CD4-positive, alpha-beta T cell treated with Interleukin-17A for 1 hour (primary cell): ENCODE measurements at places on chromosomes 12 and 14.

GRCh38 chr14:64841121-64841651 is 38.5 kb downstream of the SPTB start:
- no peak for DNase-seq

- DNase-seq, result no peak
These were observed 12.7 kb upstream of the STON2 start for GRCh38 chr14:81412779-81413178.

DNA sequence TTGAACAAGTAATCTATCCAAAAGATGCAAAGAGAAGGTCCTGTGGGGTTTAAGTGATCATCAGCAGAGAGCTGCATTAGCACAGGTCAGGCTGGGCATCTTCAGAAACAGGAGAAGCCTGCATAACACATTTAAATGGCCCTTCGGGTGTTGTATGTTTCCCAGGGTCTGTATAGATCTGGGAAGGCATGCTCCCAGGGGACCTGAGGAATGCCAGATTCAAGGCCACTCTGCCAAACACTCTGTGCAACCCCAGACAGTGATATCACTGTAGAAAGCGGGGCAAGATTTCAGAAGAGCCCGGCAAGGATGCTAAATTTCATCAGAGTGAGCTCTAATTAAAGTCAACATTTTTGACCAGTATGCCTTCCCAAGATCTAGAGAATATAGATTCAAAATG is 92.9 kb downstream of the ARMH4 start:
- no peak for DNase-seq

- no peak for DNase-seq
These were observed 7.1 kb downstream of the P2RX4 start for GRCh38 chr12:121217063-121217462.

DNA sequence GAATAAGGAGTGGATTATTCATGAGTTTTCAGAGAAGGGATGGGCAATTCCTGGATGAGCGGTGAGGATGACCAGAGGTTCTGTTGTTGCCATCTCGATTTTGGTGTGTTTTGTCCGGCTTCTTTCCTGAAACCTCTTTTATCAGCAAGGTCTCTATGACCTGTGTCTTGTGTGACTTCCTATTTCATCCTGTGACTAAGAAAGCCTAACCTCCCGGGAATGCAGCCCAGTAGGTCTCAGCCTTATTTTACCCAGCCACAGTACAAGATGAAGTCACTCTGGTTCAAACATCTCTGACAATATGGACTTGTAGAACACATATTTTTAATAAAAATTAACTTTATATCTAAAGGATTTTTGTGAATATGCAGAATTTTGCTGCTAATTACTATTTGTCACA is 716.4 kb downstream of the FSCB start:
- DNase-seq, result no peak

GRCh38 chr12:61070640-61071414 is 1189.4 kb upstream of the USP15 start:
- DNase-seq, result no peak

GRCh38 chr14:38238878-38239277 is 17.0 kb downstream of the CLEC14A start:
- DNase-seq, result no peak

GRCh38 chr14:29805415-29806123 is 122.1 kb downstream of the PRKD1 start:
- DNase-seq, result no peak

GRCh38 chr14:75323571-75323970 is 44.9 kb downstream of the FOS start:
- DNase-seq, result no peak

DNA sequence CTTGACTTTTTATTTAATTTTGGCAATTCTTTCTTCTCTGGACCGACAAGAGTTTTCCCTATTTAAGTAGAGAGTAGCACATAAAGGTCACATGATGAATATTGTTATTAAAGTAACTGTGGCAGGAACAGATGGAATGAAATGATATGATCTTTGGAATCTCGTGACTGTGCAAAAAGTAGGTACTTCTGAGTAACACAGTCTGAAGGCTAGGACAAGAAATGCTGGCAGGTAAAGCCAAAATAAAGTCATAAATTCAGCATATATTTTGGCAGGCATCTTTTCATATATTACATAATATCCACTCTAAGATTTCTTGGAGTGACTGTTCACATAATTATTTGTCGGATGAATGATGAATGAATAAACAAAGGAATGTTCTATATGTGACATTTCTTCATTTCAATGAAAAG is 121.4 kb downstream of the EFCAB11 start:
- DNase-seq, result no peak

DNA sequence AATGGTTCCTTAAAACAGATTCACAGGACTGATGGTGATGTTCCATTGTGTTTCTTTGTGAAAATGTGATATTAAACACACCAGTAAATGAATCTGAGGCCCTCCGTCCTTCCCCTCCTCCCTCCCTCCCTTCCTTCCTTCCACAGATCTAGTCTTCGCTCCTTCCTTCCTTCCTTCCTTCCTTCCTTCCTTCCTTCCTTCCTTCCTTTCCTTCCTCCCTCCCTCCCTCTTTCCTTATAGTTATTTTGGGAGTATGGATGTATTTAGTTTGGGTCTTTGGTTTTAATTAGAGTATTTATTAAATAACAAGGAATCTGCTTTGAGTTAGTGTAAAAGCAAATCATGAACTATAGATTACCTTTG is 410.8 kb downstream of the PCNX1 start:
- DNase-seq, result no peak
